ENCODE measurements at places on chromosomes 13 and 19.

DNA sequence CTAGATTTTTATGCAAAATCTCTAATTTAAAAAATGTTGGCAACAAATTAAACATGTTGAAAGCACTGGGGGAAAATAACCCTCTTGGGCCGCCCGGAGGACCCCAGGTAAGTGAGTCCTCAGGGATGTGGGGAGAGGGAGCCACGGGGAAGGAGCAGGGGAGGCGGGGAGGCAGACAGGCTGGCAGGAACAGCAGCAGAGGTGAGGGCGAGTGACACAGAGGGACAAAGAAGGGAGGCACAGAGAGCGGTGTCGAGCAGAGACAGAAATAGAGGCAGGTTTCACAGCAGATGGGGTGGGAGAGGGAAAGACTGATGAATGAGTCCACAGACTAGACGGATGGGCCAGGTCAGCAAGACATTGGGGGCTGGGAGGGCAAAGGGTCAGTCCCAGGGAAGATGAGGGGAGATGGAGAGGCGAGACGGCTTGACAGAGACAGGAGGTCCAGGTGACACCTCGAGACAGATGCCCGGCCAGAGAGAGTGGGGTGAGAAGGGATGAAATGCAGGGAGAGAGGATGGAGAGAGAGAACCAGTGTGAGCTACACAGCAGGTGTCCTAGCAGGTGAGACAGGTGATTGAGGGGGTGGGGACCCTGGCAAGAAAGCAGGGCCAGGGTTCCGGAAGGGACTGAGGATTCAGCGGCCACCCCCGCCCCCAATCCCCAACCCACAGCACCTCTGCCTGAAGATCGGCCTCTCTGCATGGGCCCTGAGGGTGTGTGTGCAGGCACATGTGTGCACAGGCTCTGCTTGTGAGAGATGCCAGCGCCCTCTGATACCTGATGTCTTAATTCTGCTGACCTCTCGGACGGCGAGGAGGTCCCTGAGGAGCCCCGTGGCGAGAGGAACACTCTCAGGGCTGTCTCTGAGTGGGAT lies 3.8 kb downstream of the LRRC4B start:
- no peak for DNase-seq

DNA sequence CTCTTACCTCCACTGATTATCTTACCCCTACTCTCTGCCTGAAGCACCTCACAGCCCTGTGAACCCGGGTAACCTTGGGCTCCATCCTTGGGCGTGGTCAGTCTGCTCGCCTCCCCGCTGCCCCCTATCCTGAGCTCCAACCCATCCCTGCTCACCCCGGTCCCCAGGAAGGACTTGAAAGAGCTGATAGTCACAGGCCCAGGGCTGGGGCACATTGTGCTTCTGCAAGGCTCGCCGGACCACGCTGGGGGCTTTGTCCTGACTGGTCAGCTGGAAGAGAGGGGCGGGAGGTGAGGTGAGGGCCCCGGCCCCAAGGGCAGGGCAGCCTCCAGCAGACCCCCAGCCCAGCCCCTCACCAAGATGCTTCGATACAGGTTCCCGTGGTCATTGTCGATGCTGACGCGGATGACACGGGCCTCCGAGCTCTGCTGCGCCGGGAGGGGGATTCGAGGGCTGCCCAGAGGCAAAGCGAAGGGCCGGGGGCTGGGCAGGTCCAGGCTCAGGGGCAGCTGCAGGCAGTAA lies 13.0 kb upstream of the EPOR start:
- no peak for DNase-seq

GRCh38 chr13:78030341-78030896 lies 111.8 kb upstream of the EDNRB start:
- no peak for DNase-seq

DNA sequence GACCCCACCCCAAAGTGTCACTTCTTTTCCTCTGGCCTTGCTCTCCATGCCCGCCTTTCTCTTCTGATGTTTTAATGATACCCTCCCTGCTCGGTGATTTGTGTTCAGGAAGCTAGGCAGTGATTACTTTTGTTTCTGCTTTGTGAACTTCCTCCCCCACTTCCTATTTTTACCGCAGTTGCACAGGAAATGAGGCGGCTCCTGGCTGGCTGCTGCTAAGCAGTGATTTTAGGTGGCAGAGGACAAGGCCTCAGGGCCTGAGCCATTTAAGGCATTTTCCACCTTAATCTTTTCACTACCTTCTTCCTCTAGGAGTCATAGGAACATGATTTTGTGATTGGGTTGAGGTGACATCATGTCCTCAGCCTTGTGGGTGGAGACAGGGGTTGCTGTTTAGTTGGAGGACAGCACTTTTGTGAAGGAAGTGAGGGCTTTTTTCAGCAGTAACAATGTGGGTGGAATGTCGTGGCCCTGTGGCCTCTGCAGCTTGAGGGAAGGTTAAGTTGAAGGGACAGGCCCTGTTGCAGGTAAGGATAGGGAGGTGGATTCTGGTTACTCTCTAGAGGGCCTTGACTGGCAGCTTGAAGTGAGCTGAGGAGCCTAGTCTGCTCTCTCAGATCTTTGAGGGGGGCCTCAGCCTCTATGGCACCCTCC lies 15.7 kb downstream of the GARRE1 start:
- peak; percentile 50 for DNase-seq

- DNase-seq, result no peak
These were observed 59.6 kb downstream of the KCNRG start for GRCh38 chr13:50074843-50075242.

DNA sequence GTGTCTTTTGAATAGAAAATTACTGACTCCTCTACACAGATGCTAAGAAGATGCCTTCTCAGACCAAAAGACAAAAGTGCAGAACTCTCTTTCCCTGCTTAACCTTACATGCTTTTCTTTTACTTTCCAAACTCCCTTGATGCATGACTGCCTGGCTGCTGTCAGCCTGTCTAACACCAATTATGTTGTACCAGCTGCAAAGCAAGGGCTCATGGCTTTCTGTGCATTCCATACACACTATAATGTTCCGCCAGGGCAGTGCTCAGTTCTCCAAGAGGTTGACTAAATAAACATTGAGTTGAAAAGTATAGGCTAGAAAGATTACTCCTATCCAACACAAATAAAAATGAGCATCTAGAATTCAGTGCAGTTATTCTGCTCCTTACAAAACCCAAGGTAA lies 330.4 kb upstream of the NBEA start:
- no peak for DNase-seq

DNA sequence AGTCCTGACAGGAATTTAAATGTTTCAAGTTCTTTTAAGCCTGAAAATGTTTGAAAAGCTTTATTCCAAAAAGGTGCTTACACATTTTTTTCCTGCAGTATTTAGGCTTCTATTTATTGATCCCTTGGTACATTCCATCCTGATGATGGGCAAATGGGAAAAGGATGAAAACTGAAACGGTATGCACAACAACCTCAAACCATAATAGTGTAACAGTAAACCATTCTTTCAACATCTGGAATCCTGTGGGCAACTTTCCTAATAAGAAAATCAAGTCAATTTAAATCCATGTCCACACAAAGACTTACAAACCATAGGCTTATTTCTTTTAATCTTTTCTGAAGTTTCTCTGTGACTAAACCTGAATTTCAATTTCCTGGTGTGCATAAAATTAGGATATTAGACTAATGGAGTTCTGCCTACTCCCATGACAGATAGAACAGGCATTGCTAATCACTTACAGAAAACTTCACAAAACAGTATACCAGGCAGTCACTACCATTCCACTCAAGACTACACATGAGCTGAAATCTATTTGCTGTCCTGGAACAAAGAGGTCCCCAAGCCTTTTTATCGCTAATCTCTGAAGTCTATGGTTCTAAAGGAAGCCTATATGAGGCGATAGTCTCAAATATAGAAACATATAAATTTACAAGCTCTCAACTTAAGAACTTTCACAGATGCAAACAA lies 103.3 kb downstream of the DLEU7 start:
- DNase-seq, result peak; percentile 56

DNA sequence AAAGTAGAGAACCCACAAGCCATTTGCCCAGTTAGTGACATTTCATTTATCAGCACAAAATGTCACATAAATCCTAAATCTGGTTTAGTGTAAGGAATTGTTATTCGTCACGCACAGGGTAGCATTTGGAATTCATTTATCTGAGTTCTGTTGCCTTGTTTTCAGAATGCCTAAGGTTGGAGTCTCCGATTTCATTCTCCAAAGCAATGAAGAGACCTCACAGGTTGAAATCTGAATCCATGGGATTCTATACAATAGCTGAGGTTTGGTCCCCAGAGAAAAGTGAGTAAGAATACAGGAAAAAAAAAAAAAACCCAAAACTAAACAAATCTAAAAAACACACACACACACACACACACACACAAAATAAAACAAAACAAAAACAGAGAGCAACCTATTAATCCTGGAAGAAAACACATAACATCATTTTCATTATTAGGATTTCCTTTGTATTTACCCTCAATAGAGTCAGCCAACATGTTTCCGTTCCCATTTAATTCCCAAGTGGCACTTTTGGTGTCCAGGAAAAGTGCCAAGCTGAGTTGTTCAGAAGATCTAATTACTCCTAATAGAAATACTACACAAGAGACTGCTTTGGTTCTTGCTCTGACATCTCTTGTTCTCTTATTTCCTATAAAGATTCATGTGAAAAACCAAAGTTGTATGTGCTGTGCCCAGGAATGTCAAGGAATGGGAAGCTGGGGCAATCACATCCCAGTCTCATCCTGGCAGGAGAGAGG lies 36.2 kb upstream of the LRCH1 start:
- peak; percentile 68 for DNase-seq

GRCh38 chr19:37519890-37520289 lies 13.2 kb downstream of the ZNF793 start:
- DNase-seq, result peak; percentile 14

DNA sequence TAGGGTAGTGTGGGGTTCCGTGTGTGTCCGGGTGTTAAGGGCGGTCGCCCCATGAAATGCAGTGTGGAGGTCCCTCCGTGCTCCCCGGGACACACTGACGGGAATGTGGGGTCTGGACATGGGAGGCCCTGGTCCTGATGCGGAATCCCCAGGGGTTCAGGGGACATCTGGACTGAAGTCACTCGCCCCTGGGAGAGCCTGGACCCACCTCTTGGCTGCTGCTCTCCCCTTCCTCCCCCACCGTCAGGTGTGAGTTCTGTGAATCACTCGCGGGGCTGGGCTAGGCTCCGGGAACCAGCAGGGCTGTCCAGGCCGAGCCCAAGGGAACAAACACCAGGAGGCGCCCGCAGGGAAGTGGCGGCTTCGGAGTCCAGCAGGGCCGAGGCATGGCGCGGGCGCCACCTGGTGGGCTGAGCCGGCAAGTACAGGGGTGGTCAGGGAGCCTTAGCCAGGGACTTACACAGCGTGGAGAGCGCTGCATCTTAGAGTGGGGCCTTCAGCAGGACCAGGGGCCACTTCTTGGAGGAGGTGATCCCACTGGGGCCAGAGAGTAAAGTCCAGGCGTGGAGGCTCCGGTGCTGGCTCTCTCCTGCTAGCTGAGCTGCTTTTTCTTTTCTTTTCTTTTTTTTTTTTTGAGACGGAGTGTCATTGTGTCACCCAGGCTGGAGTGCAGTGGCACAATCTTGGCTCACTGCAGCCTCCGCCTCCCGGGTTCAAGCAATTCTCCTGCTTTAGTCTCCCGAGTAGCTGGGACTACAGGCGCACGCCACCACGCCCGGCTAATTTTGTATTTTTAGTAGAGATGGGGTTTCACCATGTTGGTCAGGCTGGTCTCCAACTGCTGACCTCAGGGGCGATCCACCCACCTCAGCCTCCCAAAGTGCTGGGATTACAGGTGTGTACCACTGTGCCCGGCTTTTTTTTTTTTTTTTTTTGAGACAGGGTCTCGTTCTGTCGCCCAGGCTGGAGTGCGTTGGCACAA lies 20.1 kb downstream of the WTIP start:
- DNase-seq, result peak; percentile 90

DNA sequence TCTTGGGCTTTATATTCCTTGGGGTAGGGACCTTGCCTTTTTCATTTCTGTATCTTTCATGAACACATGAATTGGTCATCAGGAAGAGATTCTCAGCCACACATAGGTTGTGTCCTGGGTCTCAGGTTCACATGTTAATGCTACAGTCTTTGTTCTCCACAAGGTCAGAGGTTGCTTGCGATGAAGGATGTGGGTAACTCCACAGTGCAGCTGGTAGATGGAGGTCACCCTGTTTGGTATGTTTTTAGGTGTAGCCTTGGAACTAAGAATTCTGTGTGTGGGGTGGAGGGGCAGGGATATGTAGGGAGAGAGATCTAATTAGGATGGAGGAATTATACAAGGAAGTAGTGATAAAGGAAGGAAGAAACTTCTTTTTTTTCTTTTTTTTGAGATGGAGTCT lies 23.2 kb downstream of the CEACAM1 start:
- DNase-seq, result no peak

DNA sequence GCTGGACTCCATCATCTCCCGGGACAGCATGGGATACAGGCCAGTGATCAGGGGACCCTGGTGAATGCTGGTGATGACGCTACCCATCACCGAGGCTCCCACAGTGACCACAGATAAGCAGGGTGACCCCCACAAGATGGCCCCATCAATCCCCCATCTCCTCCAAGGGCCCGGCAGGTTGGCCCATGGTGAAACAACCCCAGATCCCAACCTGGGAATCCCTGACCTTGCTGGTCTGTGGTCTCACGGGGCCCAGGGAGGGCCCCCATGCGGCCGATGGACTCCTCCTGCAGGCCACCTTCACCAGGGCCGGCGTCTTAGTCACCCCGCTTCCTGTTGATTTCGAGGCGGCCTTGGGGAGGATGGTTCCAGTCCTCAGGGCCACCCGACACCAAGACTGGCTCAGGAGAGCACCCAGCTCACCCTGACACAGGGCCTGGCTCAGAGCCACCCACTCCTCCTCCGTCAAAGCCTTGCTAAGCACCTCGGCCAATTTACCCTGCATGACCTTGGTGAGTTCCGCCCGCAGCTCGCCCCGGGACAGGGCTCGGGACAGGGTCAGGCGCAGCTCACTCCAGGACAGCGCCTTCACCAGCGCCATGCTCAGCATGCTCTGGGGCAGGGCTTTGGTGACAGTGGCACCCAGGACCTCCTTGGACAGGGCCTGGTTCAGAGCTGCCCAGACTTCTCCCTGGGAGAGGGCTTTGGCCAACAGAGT lies 10.0 kb downstream of the IQCN start:
- DNase-seq, result no peak

DNA sequence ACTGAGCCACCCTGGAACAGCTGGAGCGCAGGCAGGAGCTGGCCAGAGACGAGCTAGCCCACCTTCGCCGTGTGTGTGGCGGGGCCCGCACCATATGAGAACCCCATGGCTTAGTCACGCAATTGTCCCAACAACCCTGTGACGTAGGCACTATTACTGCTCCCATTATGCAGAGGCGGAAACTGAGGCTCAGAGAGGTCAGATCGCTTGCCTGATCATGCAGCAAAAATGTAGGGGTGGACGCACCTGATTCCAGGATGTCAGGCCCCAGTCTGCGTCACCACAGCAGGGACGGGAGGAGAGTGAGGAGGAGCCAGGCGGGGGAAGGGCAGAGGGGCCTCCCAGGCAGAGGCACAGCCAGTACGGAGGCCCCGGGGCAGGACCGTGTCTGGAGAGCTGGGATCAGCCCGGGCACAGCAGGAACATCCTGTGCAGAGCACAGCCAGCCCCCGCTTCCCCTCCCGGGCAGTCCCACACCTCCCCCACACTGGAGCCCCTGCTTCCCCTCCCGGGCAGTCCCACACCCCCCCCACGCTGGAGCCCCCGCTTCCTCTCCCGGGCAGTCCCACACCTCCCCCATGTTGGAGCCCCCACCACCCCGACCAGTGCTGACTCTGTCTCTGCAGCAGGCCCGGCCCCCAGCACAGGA lies 16.7 kb downstream of the PIP5K1C start:
- peak; percentile 54 for DNase-seq

GRCh38 chr13:43935878-43936277 lies 56.2 kb downstream of the LACC1 start:
- DNase-seq, result peak; percentile 45

Data from fibroblast of mammary gland (primary cell).